ENCODE measurements at places on chromosomes 7 and 10. TPM values are rescaled to one million over a fixed set of nuclear protein-coding genes. Genes with fewer than 3 reads are reported as not detected.

GRCh38 chr10:70974920-70975319 is 86.6 kb upstream of the PCBD1 start:
- no peak for DNase-seq

DNA sequence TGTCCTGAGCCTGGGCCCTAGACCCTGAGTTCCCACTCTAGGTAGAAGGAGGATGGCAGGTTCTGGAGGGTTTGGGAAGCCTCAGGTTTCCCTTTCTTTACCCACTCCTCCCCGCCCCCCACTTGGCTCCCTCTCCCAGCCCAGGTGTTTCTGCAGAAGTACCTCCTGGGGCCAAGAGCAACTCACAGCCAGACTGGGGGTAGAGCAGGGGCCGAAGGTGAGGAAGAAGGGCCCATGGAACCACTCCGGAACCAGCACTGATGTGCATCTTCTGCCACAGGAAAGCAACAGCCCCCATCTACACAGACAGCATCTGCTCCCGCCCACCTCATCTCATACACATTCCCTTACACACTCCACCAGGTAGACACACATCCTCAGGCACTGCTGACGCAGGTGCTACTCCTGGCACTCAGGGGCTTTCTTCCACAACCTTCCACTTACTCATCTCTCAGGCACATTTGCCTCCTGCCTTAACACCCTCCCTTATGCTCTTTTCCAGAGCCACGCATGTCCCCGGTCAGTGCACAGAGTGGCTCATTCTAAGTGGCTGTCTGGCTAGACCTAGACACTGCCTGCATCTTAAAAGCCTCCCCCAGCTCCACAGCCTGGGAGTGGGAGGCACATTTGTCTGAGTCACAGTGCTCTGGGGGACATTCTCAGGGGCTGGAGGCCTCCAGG is 1.8 kb downstream of the EPHB6 start:
- no peak for DNase-seq

GRCh38 chr10:124652200-124652599 is 92.0 kb downstream of the FAM53B start:
- DNase-seq, result no peak

DNA sequence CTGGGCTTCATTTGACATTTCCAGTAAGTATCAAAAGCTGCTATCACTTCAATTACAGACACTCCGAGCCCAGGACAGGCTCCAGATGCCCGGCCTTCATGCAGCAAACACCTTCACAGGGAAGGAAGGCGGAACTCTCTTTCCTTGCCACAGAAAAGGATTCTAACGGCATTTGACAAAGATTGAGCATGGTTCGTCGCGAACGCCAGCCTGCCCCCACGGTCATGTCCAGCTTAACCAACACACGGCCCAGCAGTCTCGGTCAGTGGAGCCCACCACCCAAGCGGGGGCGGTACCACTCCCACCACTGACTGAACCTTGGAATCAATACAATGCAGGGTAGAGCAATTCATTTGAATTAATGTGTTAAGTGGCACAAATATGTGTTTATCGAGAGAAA is 607.2 kb downstream of the DNAJB6 start:
- DNase-seq, result no peak

- DNase-seq, result no peak
These were observed 10.2 kb downstream of the PKD2L1 start for GRCh38 chr10:100319707-100320402.

GCC1 gene
- total RNA-seq, result 16.1 TPM

DNA sequence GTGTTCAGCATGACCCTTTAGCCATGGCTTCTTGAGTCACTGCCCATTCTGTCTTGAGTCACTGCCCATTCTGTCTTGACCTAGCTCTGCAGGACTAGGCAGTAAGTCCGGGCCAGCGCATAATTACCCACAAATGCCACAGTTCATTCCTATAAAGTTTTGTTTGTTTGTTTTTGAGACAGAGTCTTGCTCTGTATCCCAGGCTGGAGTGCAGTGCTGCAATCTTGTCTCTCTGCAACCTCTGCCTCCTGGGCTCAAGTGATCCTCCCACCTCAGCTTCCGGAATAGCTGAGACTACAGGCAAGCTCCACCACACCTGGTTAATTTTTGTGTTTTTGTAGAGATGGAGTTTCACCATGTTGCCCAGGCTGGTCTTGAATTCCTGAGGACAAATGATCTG is 32.7 kb upstream of the TARP start:
- DNase-seq, result no peak

SDHAF3 gene
- 4.7 TPM for total RNA-seq

DNA sequence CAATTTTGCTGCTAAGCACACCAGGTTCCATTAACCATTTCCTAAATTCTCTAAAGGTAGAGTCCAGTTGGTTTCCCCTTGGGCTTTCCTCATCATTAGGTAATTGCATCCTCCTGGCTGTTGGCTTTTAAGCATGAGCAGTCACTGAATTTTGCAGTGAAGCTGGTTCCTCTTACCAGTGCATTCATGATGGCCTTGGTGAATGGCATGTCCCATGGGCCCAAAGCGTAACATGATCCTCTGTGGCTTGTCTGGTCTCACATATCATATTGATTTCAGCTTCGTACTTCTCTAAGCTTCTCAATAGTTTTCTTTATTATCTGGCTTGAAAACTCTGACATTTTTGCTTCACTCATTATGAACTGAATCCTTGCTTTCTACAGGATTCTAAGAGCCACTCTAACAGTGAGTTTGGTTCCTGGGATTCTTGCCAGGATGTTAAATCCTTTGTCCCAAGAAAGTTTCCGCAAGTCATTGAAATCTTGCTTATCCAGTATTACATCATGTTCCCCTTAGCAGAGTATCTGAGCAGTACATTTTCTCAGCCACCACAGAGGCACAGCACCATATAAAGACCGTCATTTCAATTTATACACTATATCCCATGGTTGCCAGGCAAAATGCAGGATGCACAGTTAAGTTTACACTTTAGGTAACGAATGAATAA is 134.2 kb downstream of the PTN start:
- no peak for DNase-seq

- DNase-seq, result no peak
These were observed 100.4 kb downstream of the RGS10 start for GRCh38 chr10:119441921-119442757.

DNA sequence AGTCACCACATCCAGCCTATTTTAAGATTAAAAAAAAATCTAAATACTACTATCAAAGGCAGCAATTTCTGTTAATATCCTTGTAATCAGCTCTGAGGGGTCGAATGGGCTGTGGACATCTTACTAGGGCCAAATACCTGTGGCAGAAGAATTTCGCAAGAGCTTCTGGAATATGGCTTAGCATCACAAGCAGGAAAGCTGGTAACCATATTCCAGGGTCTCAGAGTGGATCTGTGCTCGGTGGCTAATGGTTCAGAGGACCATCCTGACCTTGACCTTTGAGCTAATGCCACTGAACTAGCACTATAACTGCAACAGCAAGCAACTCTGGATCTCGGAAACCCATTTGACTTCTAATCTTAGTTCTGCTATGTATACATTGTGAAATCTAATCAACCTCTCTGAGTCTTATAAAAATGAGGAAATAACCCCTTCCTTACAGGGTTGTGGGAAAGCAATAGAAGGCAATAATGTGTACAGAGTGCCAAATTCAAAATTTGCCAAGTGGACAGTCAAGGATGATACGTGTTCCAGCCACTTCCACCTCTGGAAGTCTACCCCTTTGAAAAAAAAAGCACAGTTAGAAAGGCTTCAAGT is 65.5 kb downstream of the CYP26A1 start:
- no peak for DNase-seq

DNA sequence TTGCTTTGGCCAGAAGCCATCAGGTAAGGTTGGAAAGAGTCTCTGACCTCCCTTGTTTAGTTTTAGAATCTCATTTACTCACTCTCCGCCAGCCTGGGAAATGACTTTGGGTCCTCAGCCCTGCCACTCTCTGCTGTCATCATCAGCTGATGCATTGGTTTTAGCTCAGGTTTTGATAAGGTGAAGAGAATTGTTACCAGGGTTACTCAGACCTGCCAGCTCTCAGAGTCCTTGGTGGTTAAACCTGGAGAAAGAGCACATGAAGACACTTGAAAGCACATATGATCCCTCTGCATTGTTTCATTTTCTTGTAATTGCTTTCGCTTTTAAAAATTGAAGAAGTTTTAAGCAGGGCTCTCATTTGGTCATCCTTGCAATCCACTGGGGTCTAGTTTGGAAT is 4.0 kb upstream of the CROT start:
- DNase-seq, result no peak

GRCh38 chr7:98133621-98134303 is 27.1 kb downstream of the LMTK2 start:
- DNase-seq, result no peak

EIF5AL1 gene
- total RNA-seq, result 0.19 TPM

DNA sequence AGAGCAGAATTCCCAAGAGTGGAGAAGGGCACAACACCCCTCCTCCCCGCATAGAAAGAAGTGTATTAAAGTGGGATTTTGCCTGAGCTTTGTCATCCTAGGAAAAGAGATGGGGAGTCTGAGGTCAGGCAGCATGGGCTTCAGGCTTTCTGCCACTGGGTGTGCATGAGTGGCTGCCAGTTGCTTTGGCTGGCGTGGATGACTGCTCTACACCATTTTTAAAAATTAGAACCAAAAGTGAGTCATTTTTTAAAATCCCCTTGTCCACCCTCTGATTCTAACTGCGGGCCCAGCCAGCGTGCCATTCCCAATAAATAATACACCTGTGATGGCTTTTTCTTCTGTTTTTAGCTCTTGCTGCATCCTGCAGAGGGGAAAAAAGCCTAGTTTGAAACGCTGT is 13.4 kb downstream of the SLC29A3 start:
- no peak for DNase-seq
